ENCODE measurements at places on chromosomes 5 and 9.

GRCh38 chr9:136439481-136440408 is at the start of gene INPP5E:
TSS of gene INPP5E (minus strand) at chr9:136439845. CDS start at chr9:136439419, 426 bp downstream.
- peak; percentile 99 for DNase-seq

DNA sequence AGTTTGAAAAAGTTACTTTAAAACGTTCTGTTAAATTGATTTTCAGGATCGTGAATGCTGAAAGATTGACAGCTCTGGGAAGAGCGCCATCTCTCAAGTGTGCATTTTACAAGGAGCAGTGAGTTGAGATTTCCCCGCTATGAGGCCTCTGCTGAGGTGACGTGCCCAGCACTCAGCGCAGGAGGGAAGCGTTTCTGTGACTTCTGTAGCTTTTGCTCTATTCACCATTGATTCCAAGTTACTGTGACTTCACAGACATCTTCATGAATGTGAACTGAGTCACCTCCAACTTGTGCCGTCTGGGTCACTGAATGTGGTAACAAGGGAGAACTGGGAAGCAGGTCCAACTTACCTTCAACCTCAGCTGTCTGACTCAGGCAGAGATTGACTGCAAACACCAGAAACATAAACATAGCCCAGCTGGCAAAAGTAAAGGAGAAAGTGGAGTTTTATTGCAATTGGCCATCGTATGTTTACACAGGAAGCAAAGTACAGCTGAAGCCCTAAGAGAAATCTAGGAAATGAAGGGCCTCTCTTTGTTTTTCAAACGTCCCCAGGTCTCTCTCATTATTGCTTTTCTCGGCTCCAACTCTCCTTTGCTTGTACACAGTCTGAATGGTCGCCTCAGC is 428.8 kb upstream of the CLINT1 start:
- DNase-seq = no peak

DNA sequence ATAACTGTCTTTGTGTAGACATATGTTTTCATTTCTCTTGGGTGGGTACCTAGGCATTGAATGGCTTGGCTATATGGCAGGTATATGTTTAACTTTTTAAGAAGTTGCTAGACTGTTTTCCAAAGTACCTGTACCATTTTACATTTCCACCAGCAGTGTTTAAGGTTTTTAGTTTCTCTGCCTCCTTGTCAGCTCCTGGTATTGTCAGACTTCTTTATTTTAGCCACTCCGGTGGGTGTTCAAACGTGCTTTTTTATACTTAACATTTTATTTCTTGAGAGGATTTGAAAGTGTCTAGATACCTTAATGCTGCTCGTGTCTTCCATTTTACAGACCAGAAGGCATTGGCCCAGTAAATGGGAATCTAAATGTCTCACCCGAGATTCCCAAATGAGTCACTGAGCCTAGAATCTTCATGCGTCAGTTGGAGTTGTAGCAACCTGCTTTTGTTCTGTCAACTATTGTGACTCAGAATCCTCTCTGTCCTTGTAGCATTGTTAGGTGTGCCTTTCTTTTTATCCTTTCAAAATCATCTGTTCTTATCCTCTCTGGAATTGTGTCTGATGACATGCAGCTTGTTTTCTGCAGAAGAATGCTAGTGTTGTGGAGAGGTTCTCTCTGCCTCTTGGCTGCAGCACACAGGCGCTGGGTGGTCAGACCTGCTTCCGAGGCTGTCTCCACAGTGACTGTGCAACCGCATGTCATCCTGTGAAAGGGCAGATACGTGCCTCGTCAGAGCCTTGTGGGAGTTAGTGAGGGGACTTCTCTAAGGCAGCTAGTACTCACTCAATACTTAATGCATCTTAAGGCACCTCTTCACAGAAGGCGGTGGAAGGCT is 291.8 kb downstream of the AOPEP start:
- DNase-seq = no peak

- no peak for DNase-seq
Observed at GRCh38 chr9:107480386-107480789, 9.2 kb downstream of the KLF4 start.

DNA sequence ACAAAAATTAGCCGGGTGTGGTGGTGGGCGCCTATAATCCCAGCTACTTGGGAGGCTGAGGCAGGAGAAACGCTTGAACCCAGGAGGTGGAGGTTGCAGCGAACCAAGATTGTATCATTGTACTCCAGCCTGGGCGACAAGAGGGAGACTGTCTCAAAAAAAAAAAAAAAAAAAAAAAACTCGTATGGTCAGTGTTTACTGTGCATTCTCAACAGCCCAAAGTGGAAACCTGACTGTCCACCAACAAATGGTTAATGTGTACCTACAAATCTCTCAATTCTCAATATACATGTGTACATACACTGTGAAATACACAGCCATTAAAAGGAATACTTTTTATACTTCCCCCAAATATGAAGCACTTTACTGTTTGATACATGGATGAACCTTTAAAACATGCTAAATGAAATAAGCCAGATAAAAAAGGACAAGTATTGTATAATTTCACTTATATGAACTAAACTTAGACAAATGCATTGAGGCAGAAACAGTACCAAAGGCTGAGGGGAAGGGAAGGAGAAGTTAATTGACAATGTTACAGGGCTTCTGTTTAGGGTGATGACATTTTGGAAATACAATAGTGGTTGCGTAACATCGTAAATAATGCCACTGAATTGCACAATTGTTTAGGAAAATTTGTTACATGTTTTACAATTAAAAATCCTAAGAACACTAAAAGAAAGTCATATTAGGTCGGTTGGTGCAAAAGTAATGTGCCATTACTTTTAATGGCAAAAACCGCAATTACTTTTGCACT is 16.5 kb downstream of the DNAJA1 start:
- DNase-seq = no peak

- no peak for DNase-seq
Observed at GRCh38 chr5:820245-820644, 30.5 kb downstream of the ZDHHC11 start.

DNA sequence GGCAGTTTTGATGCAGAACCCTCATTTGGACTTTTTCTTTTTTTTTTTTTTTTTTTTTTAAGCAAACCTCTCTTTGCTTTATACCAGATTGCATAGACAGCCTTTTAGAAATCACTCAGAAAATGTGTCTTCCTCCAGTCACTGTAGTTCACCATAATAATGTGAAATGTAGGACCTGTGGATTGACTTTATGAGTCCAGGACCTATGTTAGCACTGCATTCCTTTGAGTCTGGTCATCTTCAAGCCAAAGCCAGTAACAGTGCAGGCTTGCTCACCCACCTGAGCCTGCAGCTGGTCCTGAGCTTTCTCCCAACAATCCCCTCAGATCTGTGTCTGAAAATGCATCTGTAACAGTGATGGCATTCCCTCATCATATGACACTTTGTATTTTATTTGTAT is 110.7 kb upstream of the NFIL3 start:
- no peak for DNase-seq

- peak; percentile 80 for DNase-seq
Observed at GRCh38 chr9:2016408-2017330, 1.5 kb downstream of the SMARCA2 start.

All from activated CD8-positive, alpha-beta memory T cell treated with anti-CD3 and anti-CD28 coated beads, Interleukin-2, amount 50 U/mL, for 48 hours (primary cell).